Left ventricle myocardium inferior (tissue), 1 donor: ENCODE measurements at places on chromosomes 16 and 17. TPM values are rescaled to one million over a fixed set of nuclear protein-coding genes. Genes with fewer than 3 reads are reported as not detected.

DNA sequence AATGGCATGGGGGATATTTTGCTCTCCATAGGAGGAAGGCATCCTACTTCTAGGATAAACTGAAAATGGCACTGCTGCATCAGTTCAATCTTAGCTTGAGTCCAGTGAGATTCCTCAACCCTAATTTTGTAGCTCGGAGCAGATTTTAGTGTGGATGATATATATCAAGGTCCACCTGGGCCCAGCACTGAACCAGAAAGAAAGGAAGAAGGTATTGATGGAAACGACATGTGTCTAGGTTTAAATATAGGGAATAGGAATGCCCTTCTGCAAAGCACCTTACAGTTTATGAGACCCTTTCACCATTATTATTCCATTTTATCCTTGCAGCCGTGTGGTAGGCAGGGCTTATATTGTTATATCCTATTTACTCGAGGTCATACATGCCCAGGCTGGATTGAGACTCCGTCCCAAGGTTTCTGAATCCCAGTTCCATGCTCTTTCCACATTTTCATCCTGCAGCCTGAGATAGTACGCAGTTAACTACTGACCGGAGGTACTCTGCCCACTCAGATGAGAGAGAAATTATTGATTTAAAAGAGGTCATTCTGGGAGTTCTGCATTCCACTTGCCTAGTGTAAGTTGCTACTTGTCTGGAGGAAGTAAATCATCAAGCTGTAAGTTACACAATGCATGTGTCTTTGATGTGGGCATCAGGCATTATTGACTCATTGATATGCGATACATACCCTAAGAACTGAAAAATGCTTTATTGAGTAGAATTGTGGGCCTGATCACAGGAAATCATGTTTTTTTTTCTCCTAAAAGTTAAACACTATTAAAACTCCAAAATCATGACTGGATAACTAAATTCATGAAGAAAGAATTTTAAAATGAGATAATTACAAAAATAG, 10.1 kb downstream of the KRT39 start:
- peaks cover 71% of the 10 kb centered on the region for H3K27me3 ChIP-seq
- H3K4me3 ChIP-seq = no peak overlapping the region
- no peaks in the 10 kb centered on the region for H3K4me1 ChIP-seq
- DNase-seq = no peak

DNA sequence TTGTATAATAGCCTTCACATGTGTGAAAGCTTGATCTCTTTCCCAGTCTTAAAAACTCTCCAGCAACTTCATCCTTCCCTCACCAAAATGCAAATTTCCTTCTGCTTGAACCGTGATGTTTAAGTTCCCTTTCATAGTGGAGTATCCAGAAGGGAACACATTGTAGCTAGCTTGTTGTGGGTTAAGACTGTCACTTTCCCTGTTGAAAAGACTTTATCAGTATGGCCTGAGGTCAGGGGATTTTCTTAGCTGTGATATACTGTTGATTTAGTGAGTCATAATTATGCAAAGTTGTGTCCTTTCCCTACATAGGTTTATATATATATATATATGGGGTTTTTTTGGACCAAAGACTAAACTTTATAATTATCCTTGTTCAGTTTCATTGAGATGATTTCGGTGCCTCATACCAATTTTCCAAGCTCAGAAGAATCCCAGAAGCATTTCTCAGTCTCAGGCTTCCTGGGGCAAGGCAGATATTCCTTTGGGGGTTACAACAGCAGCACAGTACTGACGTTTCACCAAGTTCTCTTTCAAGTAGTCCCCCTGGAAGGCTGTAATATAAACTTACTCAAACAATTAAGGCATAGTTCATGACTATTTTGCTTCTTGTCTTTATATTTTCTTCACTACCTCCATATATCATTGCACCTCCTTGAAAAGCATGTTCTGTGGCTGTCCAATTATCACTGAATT, 35.7 kb downstream of the ESRP2 start:
- no peak for DNase-seq
- no peak overlapping the region for H3K27ac ChIP-seq
- no peaks in the 10 kb centered on the region for H3K27me3 ChIP-seq
- H3K4me1 ChIP-seq = peaks cover 25% of the 10 kb centered on the region

- no peak overlapping the region for H3K4me3 ChIP-seq
- no peaks in the 10 kb centered on the region for H3K27me3 ChIP-seq
These were observed 47.6 kb downstream of the NLRC5 start for GRCh38 chr16:57036945-57037344.

DNA sequence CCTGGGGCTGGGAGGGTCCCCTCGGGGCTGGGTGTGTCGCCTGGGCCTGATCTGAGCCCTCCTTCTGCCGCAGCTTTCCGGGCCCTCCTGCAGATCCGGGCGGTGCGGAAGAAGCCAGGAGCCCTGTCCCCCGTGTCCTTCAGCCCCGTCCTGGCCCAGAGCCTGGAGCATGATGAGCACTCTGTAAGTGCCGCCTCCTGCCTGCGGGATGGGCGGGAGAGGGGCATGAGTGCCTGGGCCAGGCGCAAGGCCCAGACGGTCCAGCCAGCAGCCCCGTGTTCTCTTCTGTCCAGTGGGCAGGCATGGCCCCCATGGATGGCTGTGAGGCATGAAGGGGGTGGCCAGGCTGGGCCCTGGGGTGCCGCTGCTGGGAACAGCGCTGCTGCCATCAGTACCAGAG, 16.0 kb upstream of the NUDT16L1 start:
- H3K36me3 ChIP-seq = peaks cover 39% of the 10 kb centered on the region
- peak; percentile 81 for DNase-seq
- H3K27ac ChIP-seq = peak overlapping the region; percentile 93
- no peaks in the 10 kb centered on the region for H3K27me3 ChIP-seq
- H3K4me1 ChIP-seq = peaks cover 68% of the 10 kb centered on the region

- H3K27ac ChIP-seq = no peak overlapping the region
- no peaks in the 10 kb centered on the region for H3K36me3 ChIP-seq
- no peak for DNase-seq
- H3K4me3 ChIP-seq = no peak overlapping the region
These were observed 271.1 kb upstream of the CDH11 start for GRCh38 chr16:65392806-65393565.

DNA sequence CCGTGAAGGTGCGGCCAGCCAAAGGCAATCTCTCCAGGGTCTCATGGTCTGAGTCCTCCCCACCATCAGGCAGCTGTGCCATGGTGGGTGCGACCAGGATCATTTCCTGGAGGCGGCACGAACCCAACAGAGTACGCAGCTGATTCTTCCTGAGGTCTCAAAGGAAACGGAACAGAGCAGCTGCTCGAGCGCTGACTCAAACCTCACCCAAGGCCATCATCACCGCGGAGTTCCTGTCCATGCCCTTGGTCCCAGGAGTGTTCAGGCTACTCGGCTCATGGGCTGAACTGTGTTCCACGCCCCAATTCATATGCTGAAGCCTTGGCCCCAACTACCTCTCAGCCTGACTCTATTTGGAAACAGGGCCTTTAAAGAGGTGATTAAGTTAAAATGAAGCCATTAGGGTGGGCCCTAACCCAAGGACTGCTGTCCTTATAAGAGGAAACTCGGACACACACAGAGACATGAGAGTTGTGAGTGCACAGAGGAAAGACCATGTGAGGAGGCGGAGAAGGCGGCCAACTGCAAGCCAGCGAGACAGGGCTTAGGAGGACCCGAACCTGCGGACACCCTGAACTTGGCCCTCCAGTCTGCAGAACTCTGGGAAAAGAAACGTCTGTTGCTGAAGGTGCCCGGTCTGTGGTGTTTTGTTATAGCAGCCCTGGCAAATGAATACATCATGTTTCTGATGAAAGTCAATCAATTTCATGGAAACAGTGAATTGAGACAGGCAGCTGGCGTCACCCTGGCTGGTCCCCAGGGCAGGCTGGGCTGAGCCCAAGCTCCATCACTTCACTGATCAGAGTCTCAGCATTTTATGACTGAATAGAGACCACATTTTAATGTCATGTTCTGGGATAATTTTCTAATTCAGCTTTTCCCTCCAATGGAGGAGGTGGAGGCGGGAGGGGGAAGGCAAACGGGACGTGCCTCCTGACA, 13.7 kb downstream of the MXRA7 start:
- H3K4me3 ChIP-seq = peak overlapping the region; percentile 30
- peak overlapping the region; percentile 98 for H3K27ac ChIP-seq
- H3K4me1 ChIP-seq = peaks cover 100% of the 10 kb centered on the region
- DNase-seq = peak; percentile 73
- no peaks in the 10 kb centered on the region for H3K27me3 ChIP-seq
- H3K36me3 ChIP-seq = no peaks in the 10 kb centered on the region

DNA sequence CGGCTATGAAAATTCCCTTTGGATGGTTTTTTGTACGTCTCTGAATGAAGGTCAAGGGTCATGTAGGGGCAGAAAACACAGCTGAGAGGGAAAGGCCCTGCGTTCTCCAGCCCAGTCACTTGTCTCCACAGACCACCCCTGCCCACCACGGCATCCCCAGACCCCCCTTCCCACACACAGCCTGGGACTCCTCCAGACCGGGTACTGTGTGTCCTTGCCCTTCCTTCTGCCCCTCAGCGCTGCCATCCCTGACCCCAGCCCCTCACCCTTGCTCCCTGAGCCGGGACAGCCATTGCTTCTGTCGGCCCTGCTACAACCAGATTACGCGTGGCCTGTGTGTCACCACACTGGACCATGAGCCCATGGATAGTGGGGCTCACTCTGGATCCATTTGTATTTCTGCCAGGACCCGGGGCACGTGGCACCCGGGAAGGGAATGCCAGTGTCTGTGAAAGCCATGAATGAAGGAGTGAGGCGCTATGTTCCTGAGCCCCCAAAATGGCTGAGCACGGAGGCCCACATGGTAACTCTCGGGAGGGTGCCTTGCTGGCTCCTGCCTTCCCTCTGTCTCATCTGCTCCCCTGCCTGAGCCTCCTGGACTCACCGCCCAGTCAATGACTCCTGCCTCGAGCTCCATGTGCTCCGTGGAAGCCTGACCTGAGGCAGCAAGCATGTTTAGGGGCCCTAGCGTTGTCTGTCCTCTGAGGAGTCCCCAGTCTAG, 139.1 kb upstream of the FOXF1 start:
- H3K36me3 ChIP-seq = no peaks in the 10 kb centered on the region
- H3K4me1 ChIP-seq = no peaks in the 10 kb centered on the region
- no peak overlapping the region for H3K4me3 ChIP-seq
- peaks cover 84% of the 10 kb centered on the region for H3K27me3 ChIP-seq

CDRT15L2 gene
- total RNA-seq = not detected

KRT33A gene
- not detected for total RNA-seq

CLDN6 gene
- not detected for total RNA-seq

DNA sequence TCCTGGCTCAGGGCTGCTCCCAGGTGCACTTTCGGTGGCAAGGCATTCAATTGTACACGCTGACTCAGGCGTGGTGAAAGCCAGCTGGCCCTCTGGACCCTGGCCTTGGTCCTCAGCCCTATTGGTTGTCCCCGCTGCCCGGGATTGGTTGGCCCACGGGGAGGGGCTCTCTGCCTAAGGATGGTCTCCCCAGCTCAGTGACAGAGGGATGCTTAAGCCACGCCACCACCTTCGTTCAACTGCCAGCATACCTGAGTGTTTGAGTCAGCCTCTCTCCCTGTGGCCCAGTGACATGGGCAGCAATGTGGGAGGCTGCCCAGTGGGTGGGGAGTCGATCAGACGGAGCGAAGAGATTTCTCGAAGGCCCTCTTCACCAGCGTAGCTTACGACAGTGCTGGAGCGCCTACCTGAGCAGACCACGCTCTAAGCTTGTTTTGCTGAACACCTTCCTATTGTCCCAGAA, 30.3 kb downstream of the IRF8 start:
- H3K36me3 ChIP-seq = no peaks in the 10 kb centered on the region
- H3K27ac ChIP-seq = no peak overlapping the region
- no peak for DNase-seq

DNA sequence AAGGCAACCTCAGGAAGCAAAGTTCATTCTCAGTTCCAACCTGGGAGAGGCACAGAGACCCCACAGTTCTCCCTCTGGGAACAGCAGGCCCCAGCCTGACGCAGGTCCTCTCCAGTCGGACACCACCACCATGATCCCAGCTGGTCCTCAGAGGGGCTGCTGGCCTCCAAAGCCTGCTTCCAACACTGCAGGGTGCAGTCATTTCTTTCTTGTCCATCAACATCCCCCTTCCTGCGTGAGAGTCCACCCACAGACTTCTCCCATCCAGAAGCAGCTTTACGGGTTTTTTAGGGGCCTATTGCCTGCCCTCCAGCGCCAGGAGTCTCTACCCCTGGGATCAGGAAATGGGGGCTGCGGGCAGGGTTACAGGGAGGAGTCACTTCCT, 29.3 kb upstream of the TNRC6C start:
- no peaks in the 10 kb centered on the region for H3K36me3 ChIP-seq
- peaks cover 9% of the 10 kb centered on the region for H3K4me1 ChIP-seq
- no peak for DNase-seq
- H3K27me3 ChIP-seq = peaks cover 26% of the 10 kb centered on the region
- H3K4me3 ChIP-seq = no peak overlapping the region
- no peak overlapping the region for H3K27ac ChIP-seq

DNA sequence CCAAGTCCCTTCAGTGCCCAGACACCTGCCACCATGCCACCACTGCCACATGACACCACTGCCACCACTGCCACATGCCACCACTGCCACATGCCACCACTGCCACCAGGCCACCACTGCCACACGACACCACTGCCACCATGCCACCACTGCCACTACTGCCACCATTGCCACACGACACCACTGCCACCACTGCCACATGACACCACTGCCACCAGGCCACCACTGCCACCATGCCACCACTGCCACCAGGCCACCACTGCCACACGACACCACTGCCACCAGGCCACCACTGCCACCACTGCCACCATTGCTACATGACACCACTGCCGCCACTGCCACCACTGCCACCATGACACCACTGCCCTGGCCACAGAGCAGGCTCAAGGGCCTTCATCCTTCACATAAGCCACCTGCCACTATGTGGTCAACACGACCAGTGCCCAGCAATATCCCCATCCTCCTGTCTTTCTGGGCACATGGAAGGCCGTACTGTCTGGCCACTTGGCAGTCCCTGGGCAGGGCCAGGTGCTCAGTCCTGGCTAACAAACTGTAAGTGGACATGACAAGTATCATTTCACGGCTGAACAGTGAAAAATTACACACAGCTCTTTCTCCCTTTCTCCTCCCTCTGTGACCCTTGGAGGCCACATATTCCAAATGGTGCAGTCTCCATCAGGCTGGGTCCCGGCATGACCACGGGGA, 33.1 kb downstream of the ABR start:
- peaks cover 39% of the 10 kb centered on the region for H3K4me1 ChIP-seq
- no peaks in the 10 kb centered on the region for H3K36me3 ChIP-seq
- no peaks in the 10 kb centered on the region for H3K27me3 ChIP-seq
- H3K27ac ChIP-seq = no peak overlapping the region

DNA sequence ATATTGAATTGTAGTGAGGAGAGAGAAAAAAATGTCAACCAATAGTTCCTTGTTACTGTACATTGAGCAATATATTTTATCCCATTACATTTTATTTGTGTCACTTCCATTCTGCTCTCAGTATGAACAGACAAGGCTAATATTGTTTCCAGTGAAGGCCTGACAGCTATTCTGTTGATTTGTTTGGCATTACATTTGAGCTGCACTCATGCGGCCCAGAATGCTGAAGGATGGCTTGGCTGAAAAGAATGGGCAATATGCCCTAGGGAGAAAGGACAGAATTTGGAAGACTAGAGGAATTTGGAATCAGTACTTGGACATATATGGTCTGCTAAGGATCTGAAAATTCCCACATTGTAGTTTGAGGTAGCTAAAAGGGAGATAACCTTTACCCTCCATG, 1294.4 kb downstream of the CDH8 start:
- no peak overlapping the region for H3K4me3 ChIP-seq
- no peak for DNase-seq
- no peak overlapping the region for H3K27ac ChIP-seq
- H3K4me1 ChIP-seq = peaks cover 11% of the 10 kb centered on the region
- H3K27me3 ChIP-seq = no peaks in the 10 kb centered on the region

CHST6 gene
- total RNA-seq = 1.4 TPM

SMTNL2 gene
- total RNA-seq = 33.4 TPM
